ENCODE measurements at places on chromosomes 1 and 21.

GRCh38 chr1:86140281-86140880, 16.2 kb downstream of the COL24A1 start:
- DNase-seq: no peak

DNA sequence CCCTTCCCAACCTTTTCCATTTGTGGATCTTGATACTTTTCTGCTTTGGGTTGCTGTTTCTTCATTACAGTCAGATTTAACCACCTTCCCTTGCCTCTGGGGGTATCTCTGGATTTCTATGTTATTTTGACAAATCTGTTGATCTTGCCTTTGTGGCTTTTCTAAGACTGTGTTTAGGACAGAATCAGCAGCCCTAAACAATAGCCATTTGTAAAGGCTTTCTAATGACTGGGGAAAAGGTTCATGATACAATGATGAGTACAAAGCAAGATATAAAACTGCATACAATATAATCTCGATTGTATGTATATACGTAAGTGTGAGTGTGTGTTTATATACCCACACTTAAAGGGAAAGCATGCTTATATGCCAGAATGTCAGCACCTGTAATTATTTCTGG, 27.8 kb downstream of the FAM20B start:
- DNase-seq: no peak

DNA sequence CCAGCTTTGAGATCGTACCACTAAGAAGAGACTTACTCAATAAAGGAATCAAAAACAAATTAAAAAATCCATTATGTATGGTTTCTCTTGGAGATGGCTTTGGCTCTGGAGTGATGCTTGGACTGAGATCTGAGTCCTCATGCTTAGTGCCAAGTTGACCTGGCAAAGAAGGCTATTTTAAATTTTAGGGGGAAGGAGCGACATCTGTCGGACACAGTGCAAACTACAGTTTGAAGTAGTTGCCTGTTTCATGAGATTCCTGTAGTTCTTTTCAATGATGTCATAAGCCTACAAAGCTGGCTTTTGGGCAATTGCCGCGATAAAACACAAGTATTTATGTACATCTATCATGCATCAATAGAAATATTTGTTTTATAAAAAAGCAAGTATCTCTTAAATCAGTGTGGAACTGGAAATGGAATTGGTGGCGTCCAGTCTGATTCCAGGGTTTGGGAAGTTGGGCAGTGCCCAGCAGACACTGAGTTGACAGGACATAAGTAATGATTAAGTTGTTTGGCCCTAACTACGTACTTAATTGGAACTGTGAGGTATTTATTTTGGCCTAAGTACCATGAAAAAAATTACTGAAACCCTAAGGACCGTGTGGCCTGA, 50.0 kb downstream of the TBCE start:
- peak; percentile 28 for DNase-seq

GRCh38 chr1:160075836-160076235, 5.5 kb upstream of the KCNJ9 start:
- no peak for DNase-seq

- DNase-seq: no peak
Measured at GRCh38 chr1:31574749-31575368, 1.5 kb upstream of the TINAGL1 start.

- no peak for DNase-seq
Measured at GRCh38 chr1:86429835-86430234, 5.9 kb downstream of the CLCA2 start.

DNA sequence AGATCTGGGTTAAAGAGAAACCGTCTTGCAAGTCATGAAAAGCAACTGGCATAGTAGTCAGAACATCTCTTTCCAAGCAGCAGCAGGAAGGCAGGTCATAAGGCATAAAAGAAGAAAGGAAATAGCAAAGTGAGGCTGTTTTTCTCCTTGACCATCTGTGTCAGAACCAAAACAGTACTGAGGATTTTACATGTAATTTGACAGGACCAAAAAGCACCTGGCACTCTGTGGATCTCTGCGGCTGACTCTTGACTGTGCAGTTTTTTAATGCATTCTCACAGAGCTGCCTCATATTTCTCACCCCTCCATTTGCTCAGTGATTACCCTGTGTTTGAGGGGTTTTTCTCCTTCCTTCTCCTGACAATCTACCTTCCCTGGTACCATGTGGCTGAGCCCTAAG, 17.7 kb downstream of the TBX15 start:
- DNase-seq: no peak

DNA sequence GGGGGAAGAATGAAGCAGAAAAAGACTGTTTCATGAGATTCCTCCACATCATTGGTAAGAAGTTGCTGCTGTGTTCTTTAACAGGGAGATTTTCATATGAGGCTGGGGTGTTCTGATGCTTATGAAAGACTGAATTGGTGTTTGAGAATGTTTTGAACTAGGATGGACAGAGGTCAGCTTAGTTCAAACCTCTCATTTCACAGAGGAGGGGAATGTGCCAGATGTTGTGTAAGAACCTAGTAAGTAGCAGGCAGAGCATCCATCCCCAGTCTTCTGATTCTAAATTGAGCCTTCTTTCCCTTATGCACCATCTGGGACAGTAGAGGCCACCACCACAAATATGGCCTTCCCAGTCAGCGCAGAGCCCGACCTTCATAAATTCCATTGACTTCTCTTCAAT, 43.7 kb downstream of the SAMD13 start:
- DNase-seq: no peak

GRCh38 chr21:38766987-38767722, 38.6 kb upstream of the ETS2 start:
- peak; percentile 69 for DNase-seq

- DNase-seq: no peak
Measured at GRCh38 chr1:241637604-241638003, 2.6 kb downstream of the CHML start.

GRCh38 chr1:23527900-23528249, 3.2 kb downstream of the E2F2 start:
- DNase-seq: no peak

DNA sequence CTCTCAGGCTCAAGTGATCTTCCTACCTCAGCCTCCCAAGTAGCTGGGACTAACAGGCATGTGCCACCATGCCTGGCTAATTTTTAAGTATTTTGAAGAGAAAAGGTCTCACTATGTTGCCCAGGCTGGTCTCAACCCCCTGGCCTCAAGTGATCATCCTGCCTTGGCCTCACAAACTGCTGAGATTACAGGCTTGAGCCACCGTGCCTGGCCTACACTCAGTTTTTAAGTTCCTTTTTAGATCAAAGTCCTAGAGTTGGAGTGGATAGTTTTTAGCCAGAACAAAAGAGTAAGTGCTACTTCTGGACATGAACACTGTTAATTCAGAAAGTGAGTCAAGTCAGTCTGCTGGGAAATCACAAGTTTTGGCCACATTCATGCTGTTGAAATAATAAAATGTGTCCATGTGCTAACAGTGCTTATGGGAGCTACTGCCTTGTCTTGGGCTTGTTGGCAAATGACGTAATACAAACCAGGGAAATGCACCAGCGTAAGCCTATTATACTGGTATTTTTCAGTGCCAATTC, 84.2 kb downstream of the NDUFS5 start:
- no peak for DNase-seq

Measured in stimulated activated naive CD4-positive, alpha-beta T cell treated with Interleukin-2 at 50 U/mL for 16 hours (primary cell).